ENCODE measurements at places on chromosomes 3 and 15.

DNA sequence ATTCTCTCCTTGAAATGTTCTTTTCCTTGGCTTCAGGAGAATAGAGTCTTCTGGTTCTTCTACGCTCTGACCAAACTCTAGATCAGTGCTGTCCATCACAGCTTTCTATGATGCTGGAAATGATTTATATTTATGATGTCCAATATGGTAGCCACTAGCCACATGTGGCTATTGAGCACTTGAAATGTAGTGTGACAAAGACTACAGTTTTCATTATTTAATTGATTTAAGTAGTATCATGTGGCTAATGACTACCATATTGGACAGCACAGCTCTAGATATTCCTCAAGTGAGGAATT lies 2.9 kb downstream of the LNP1 start:
- no peak for DNase-seq

DNA sequence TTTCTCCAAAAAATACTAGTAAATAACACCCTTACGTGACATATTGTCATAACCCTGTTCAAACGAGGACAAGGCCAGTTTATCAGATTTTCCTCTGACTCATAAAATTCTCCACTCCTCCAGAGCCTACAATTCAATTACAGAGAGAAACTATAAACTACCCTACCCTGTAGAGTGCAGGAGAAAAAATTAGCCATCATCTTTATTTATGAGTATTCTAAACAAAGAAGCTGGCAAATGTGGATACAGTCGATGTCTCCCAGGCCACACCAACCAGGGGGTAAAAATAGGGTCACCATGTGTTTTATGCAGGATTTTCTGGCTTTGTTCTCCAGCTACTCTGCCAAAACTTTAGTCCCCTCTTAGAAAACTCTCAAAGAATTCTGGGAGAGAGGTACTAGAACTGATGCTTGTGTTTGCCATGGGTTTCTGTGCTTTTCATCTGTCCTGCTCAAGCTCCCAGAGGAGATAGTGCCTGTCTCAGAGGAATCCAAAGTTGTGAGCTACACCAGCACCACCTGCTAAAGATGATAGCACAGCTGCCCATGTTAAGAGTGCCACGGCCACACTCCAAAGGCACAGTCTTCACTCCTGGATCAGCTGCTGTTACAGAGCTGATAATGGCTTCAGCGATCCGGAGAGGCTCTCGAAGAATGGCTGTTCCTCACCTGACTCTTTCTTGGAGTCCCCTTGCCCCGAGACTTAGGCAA lies 150.2 kb downstream of the IMPG2 start:
- no peak for DNase-seq

DNA sequence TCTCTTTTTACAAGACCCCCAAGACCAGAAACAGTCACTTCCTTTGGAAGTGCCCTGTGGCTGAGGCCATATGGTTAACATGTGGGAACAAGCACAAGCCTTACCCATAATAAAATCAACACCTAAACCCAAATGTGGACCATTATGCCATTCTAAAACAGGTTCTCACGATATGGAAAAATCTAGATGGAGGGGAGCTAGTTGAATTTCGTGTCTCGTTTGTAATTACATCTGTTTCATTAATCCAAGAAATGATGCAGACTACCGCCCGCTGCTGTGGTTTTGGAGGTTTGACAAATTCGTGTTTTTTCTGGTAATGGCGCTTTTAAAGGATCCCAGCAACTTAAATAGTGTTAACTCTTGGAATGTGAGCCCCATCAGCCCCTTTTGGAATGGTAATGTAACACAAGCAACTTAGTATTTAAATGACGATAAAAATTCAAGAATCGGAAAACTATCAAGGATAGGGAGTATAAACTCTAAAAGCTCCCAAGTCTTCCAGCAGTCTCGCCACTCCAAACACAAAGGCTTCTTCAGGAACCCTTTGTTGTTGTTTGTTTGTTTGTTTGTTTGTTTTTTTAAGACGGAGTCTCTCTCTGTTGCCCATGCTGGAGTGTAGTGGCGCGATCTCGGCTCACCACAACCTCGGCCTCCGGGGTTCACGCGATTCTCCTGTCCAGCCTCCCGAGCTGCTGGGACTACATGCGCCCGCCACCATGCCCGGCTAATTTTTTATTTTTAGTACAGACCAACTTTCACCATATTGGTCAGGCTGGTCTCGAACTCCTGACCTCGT lies 1.1 kb downstream of the CNBP start:
- peak; percentile 55 for DNase-seq

DNA sequence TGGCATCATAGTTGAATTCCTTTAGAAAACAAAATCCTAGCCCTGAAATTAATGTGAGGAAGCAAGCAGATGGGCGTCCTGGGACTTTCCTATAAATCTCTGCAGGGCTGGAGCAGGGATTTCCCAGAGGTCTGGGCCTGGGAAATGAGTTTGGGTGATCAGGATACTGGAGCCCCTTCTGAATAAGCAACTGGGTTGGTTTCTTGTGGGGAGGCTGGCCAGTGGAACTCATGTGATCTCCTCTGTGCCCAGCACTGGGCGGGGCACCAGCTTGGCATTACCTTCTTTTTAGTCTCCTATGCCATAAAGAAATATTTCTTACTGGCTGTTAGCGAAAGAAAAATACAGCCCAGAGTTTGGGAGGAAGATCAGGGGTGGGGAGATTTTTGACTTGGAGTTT lies 1.7 kb downstream of the THSD4 start:
- no peak for DNase-seq

- DNase-seq: no peak
Measured at GRCh38 chr3:102444101-102444500, 9.3 kb downstream of the ZPLD1 start.

- DNase-seq: no peak
Measured at GRCh38 chr3:167441256-167441655, 32.6 kb downstream of the SERPINI2 start.

DNA sequence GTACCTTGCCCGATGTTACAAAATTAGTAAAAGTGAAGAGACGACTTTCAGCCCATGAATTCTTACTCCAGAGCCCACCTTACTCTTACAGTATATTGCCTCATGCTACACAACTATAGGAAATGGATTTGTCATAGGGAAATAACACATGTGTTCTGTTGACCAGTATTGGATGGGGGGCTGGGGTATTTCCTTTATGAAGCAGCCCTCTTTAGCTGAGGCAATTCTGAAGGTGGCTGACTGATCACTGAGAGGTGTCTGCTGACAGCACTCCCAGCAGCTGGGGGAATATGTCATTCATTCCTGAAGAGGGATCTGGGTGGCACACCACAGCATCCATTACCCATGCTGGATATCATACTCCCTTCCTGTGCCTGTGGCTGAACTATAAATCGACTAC lies 6.4 kb upstream of the GOLM2 start:
- DNase-seq: no peak

- no peak for DNase-seq
Measured at GRCh38 chr15:48592933-48593332, 52.6 kb downstream of the FBN1 start.

DNA sequence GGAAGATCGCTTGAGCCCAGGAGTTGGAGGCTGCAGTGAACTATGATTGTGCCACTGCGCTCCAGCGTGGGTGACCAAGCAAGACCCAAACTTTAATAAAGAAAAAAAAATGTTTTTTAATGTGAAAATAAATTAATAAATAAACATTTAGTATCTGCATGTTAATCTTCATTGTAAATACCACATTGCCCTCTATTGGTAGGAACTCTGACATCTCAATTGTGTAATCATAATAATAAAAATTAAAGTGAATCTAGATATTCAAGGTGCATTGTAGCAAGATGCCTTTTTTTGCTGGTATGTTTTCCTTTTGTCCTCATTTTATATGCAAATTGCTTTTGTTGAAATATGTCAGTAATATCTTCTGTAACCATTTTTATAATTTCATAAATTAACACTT lies 95.0 kb upstream of the LIMD1 start:
- DNase-seq: peak; percentile 42

GRCh38 chr15:78082106-78082742 lies 4.7 kb upstream of the TBC1D2B start:
- DNase-seq: no peak

DNA sequence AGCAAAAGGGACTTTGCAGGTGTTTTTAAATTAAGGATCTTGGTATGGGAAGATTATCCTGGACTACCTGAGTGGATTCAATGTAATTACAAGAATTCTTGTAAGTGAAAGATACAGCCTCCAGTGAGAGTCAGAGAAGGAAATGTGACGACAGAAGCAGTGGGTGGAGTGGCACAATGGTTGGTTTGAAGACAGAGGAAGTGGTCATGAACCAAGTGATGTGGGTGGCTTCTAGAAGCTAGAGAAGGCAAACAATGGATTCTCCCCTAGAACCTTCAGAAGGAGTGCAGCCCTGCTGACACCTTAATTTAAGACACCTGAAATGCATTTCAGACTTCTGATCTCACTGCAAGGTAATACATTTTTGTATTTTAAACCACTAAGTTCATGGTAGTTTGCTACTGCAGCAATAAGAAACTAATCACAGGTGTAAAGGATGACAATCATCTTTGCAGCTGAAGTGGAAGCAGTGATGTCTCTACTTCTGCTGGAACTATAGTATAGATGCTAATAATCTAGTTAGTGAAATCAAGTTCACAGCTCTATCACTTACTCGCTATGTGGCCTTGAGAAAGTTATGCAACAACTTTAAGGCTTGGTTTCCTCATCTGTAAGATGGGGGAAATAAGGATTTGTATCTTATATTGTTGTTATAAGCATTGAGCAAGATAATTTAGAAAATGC lies 403.4 kb upstream of the SUCLG2 start:
- no peak for DNase-seq

GRCh38 chr3:182568876-182569275 lies 224.4 kb upstream of the ATP11B start:
- no peak for DNase-seq

DNA sequence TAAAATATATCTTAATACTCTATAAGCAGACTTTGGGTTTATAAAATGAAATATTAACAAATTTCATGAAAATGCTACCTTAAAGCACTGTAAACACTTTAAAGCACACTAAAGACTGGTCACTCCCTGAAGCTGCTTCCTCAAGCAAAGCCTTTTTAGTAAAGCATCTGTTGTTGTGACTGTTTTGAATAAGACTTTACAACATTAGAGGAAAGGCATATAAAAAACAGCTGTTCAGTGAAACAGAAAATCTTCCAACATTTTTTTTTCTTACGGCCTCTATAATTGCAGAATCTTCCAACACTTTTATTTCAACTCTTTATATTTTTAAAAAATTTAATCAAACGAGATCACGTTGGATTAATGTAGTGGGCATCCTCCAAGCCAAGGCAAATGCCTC lies 48.1 kb downstream of the GRK7 start:
- DNase-seq: no peak

DNA sequence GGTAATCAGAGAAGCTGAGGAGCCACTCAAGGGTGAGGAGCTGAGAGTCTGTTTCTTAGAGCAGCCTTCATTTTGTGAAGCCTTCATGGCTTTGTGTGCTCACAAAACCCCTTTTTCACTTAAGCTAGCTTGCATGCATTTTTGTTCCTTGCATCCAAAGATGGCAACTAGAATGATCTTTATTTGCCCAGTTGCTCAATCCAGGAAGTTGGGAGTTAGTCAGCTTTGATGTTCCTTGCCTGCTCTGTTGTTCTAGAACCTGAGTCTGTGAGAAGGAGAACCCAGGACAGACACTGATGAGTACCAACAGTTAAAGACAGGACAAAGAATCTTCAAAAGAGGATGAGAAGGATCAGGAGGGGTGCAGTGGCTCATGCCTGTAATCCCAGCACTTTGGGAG lies 81.8 kb downstream of the IL20RB start:
- DNase-seq: no peak

- no peak for DNase-seq
Measured at GRCh38 chr15:58355382-58355971, 76.3 kb upstream of the LIPC start.

DNA sequence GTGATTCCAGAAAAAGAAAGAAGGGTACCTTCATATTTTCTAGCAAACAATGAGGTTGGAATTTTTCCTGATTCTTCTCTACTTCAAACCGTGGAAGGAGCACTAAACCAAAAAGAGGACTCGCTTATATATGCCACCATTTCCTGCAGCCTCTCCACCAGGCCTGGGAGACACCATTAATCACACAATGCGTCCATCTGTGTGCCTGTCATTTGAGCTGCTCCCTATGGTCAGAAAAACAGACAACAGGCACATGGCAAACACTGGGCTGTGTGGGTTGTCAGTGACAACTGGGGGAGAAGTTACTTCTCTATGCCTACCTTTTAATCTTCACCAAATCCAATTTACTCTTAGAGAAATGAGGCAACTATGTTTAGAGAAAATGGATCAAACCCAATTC lies 71.9 kb downstream of the NR2F2 start:
- DNase-seq: no peak

DNA sequence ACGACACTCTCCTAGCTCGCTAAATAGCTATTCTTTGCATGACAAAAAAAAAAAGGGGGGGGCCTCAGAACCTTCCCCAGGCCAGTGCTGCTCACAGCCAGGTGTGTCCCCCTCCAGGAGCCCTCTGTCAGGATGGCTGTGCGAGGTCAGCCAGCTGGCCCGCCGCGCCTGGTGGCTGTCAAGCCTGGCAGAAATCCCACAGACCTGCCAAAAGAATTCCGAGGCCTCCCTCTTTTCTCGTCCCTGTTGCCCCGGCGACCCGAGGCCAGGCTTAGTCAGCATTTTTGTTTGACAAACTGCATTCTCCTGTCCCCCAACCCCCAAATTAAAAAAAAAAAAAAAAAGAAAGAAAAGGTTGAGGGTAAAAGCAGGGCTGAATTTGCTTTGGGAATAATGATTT lies 61.9 kb downstream of the TM4SF4 start:
- no peak for DNase-seq

- DNase-seq: no peak
Measured at GRCh38 chr3:90015688-90016356, 908.4 kb downstream of the EPHA3 start.

- DNase-seq: no peak
Measured at GRCh38 chr15:69603369-69604071, 150.9 kb downstream of the RPLP1 start.

DNA sequence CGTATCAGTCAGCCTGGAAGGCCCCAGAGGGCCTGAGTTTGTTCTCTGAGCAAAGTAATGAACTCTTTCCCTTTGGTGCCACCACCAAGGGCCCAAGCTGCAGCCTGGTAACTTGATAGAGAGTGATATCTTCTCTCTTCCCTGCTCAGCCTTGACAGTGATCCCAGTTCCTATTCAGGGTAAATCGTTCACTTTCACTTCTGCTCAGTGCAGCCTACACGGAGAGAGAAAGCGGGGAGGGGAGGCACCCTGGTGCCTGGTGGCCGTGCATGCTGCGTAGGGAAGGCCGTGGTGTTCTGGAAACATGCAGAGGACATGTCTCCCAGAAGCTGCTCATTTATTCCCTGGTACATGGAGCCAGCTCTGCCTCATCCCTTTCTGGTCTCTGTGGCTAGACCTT lies 54.9 kb downstream of the KIF9 start:
- peak; percentile 28 for DNase-seq

GRCh38 chr3:15681668-15682067 lies 80.1 kb downstream of the BTD start:
- DNase-seq: no peak

- DNase-seq: no peak
Measured at GRCh38 chr15:67013696-67014095, 51.7 kb upstream of the SMAD3 start.

- no peak for DNase-seq
Measured at GRCh38 chr3:57061556-57061955, 1.1 kb downstream of the SPATA12 start.
